Smooth muscle cell of the brain vasculature (primary cell): ENCODE measurements at places on chromosomes 7 and 10.

DNA sequence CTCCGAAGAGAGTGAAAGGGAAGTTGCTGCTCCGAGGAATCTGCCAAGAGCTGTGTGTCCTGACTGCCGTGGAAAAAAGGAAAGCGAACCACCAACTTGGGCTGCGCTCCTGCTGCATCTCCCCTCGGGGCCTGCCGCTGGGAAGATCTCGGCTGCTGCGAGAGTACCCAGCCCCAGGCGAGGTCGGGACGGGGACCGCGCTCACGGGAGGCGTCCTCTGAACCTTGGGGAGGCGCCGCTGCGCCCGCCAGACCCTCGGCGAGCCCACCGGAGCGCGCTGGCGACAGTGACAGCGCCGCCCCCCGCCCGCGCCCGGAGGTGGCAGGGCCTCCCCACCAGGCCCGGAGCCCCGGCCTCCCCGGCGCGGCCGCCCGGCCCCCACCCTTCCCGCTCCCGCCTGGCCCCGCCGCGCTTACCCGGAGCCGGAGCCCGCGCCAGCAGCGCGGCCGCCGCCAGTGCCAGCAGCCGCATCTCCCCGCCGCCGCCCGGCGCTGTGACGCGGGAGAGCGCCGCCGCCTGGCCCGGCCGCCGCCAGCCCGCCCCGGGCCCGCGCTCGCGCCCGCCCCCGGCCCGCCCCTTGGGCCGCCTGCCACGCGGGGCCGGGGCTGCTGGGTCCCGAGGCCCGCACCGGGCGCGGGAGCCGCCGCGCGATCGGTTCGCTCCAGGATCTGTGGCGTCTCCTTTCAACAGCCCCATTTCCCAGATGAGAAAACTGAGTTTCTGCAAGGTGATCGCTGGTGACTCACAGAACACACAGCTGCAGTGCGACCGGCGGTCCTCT, at the start of gene VSTM4:
Gene VSTM4, minus strand, starts transcription at position 508 of the 781 bp plus-strand sequence. Its CDS starts 37 bp downstream, at position 471.
- no peak for DNase-seq

DNA sequence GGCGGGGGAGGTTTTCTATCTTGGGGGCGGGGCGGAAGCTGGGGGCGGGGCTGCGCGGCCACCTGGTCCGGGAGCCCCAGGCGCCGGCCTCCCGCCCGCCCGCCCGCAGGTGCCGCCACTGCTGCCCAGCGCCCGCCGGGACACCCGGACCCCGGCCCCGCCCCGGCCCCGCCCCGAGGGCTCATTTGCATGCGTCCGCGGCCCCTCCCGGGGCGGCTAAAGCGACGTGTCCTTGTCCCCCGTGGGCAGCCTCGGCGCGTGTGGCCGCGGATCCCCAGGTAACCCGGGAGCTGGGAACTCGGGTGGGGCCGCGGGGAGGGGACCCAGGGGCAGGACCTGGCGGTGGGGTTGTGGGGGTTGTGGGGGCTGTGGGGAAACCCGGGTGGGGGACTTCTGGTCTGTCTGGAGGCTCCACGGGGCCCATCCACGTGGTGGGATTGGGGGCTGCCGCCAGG, at the start of gene BHLHA15:
Gene BHLHA15, plus strand, starts transcription at position 219 of the 455 bp plus-strand sequence. CDS start 871 bp downstream, outside the sequence.
- DNase-seq, result no peak

DNA sequence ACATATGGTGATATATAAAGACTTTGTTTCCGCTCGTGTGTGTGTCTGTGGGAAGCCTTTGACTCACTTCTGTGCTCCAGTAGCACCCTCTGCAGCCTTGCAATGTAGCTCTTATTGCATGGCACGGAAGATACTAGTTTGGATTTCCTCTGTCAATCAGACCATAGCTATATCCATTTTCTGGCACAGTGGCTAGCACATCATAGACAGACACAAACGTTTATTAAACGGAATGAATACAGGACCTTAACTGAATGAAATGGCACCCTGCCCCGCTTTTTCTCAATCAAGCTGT, 124.0 kb upstream of the PTPN20 start:
- DNase-seq, result no peak

DNA sequence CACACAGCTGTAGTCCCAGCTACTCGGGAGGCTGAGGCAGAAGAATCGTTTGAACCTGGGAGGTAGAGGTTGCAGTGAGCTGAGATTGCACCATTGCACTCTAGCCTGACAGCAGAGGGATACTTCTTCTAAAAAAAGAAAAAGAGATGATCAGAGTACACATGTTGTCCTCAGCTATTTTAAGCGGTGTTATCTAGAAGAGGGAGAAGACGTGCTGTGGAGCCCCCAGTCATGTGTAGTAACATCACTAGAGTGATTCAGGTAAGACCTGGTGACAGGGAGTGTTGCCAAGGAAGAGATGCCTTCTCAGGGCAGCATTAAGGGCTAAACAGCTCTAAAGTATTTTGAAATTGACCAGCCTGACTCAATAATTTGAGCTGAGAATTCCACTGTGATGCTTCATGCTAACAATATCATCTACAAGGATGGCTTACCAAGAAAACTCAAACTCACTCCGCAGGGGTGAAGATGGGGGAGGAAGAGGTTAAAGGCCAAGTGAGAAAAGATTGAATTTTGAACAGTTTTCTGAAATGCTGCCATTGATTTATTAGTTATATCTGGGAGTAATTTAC, 97.4 kb downstream of the KLF6 start:
- no peak for DNase-seq

- DNase-seq, result no peak
These were observed 22.4 kb upstream of the GDF10 start for GRCh38 chr10:47277352-47278151.

DNA sequence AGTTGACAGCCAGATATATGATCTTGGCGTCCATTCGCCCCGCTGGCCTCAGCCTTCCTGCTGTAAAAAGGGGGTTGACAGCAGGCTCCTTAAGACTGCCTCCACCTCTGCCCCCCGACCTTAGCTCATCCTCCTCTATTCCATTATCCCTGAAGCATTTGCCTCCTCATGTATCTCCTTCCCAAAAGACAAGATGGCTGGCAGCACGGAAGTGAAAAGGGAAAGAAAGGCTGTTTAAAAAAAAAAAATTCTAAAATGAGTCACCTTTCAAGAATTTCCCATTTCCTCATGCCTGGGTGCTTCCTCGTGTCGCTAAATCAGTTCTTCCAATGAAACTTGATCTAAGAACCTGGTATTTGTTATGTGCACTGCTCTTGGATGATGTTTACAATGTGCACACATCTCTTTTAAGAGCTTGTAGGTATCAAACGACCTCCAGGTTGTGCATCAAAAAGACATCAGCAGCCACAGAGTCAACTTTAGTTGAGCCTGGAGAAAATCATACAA, 1.7 kb downstream of the SCRN1 start:
- no peak for DNase-seq

DNA sequence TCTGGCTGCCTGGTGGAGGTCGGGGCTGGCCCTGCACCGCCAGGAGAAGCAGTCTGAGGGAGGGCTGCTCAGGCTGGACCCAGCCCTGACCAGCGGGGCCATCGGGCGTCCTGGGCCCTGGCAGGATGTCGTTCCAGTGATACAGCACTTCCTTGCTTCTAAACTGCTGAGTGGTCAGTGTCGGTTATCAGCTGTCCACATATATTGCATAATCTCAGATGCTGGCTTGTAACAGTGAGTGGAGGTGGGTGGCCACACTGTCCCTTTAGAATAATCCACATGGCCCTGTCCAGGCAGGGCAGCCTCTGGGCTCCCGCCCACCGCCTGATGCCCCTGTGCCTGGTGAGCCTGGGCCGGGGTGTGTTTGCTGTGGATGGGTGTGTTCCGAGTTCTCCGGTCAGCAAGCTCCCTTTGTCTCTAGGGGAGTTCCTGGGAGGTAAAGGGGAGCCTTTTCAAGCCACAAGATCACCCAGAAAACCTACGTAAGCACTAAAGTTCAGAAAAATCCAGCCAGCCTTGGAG, 86.1 kb downstream of the LHPP start:
- no peak for DNase-seq

- no peak for DNase-seq
These were observed 37.6 kb downstream of the FAM204A start for GRCh38 chr10:118304521-118304920.

DNA sequence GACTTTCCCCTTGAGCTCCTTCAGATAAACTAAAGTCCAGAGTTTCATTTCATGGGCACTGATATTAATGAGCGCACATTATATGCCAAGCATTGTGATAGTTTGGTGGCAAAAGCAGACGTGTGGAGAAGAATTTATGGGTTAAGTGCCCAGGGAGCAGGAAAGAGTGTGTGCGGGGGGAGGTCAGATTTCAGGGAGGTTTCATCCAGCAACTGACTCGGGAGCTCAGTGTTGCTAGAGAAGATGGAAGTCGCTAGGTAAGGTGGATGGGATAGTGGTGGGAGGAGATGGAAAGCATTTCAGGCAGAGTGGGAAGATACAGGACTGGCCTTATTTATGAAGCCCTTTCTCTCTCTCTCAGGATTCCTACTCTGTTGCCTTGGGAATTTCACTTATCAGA, 223.0 kb downstream of the SNX10 start:
- DNase-seq, result no peak

GRCh38 chr7:157832421-157832820, 495.6 kb downstream of the DNAJB6 start:
- DNase-seq, result no peak

- no peak for DNase-seq
These were observed 168.4 kb downstream of the CACNB2 start for GRCh38 chr10:18308600-18308999.

GRCh38 chr7:31805209-31805818, 118.3 kb downstream of the PPP1R17 start:
- DNase-seq, result no peak

DNA sequence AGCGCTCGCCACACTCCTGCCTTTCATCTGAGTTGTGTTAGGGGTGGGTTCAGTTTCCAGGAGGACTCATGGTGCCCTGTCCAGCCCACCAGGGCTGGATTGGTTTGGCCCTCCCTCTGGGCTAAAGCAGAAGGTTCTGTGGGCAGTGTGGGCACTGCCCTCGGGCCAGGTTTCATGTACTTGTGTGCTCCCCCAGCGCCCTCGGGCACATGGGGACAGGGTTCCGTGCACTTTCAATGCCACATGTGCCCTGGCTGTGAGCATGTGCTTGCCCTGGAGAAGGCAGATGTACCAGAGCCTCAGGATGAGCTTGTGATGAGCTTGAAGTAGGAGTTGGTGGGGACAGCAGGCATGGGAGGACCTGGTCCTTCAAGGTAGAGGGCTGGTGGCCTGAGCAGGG, 35.6 kb upstream of the ZNF716 start:
- no peak for DNase-seq

DNA sequence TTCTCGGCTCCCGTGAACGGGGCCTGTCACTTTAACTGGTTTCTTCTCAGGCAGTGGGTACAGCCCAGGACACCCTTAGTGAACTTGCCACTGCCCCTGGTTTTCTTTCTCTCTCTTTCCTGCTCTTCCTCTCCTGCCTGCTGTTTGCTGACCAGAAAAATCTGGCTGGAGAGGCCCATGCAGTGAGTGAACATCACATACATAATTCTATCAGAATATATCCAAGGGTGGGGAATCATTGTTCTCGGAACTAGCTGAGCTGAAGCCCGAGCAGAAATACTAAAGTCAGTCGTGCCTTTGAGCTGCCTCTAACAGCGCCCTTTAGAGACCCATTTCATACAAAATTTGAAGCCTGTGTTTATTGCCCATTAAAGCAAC, 501.5 kb upstream of the GALNT17 start:
- no peak for DNase-seq

GRCh38 chr10:37865957-37866803, 8.8 kb upstream of the ZNF248 start:
- no peak for DNase-seq

- no peak for DNase-seq
These were observed 5.6 kb upstream of the ASB4 start for GRCh38 chr7:95479992-95480624.

- no peak for DNase-seq
These were observed 12.0 kb downstream of the JAZF1 start for GRCh38 chr7:28168393-28169158.

- no peak for DNase-seq
These were observed 272.7 kb downstream of the TWIST1 start for GRCh38 chr7:18844735-18845134.

DNA sequence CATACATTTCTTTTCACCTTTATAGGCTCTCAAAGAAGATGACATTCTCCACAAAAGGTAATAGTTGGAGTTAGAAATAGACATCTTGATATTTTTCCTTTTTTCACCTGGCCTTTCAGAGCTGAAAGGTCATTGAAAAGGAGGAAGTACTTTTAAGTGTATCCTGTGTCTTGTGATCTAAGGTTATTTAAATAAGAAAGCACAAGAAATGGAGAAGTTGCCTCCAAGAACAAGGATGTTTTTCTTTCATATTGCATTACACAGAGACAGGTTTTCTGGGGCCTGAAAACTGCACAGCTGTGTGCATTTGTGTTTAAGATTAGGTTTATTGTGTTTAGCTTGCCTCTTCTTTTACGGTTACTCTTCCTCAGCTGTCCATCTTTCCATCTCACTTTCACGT, 103.4 kb upstream of the SEMA3D start:
- no peak for DNase-seq

DNA sequence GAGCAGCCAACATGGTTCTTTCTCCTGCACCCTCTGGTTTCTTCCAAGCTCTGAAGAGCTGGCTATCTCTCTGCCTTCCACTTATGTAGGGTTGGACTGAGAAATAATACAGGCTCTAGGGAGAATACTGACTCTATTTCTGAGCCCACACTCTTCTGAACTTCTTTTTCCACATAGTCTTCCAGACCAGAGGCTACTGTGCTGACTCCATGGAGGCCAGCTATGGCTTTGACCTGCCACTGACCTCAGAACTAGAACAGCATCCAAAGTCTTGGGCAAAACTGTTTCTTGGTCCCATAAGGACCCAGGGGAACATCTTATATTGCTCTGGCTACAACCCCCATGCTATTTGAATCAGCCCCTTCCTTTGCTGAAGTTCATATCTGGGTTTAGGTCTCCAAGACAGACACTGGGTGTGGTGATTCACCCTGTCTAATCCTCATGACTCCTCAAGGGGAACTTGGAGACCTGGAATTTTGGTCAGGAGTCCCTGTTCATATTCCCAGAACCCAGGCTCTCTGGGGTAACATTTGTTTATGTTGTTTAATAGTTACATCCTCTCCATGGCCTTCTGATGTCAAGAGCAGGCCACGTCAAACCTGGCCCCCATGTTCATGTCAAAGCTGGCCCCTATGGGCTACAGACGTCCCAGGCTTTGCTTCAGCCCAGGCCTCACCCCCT, 12.1 kb upstream of the PLAU start:
- DNase-seq, result no peak

DNA sequence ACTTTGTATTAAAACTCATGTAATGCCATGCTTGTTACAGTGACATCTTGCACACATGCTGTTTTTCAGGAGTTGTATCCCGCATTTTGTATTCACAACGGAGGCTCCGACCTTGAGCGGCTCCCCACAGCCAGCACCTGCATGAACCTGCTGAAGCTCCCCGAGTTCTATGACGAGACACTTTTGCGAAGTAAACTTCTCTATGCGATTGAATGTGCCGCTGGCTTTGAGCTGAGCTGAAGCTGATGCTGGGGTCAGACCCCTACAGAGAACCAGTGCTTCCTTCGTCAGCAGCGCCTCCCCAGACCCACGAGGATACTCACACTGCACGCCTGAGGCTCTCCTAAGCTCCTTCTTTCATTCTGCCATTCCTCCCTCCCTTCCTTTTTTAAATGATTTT, 69.3 kb upstream of the DNAJB6 start:
- no peak for DNase-seq
